ENCODE measurements at places on chromosomes 11 and 22.

DNA sequence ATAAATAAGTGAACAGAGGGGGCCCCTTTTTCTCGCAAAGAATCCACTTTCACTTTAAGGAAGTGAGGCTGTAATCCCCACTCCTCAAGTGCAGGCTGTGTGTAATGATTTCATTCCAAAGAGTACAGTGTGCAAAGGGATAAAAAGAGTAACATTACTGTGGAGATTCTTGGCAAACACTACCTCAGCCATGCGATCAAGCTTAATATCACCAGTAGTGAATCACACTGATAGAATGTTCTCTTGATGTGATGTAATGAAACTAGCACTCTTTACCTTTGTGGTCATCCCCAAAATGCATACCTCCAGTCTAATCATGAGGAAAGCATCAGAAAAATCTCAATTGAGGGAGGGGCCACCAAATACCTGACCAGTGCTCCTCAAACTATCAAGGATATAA, 246.1 kb upstream of the CHORDC1 start:
- DNase-seq, result peak; percentile 39

GRCh38 chr11:57913715-57914704, 109.7 kb upstream of the OR9Q1 start:
- DNase-seq, result no peak

GRCh38 chr11:84430661-84431060, 1144.5 kb upstream of the CCDC90B start:
- DNase-seq, result no peak

- no peak for DNase-seq
Observed at GRCh38 chr11:217704-218103, 10.2 kb downstream of the RIC8A start.

DNA sequence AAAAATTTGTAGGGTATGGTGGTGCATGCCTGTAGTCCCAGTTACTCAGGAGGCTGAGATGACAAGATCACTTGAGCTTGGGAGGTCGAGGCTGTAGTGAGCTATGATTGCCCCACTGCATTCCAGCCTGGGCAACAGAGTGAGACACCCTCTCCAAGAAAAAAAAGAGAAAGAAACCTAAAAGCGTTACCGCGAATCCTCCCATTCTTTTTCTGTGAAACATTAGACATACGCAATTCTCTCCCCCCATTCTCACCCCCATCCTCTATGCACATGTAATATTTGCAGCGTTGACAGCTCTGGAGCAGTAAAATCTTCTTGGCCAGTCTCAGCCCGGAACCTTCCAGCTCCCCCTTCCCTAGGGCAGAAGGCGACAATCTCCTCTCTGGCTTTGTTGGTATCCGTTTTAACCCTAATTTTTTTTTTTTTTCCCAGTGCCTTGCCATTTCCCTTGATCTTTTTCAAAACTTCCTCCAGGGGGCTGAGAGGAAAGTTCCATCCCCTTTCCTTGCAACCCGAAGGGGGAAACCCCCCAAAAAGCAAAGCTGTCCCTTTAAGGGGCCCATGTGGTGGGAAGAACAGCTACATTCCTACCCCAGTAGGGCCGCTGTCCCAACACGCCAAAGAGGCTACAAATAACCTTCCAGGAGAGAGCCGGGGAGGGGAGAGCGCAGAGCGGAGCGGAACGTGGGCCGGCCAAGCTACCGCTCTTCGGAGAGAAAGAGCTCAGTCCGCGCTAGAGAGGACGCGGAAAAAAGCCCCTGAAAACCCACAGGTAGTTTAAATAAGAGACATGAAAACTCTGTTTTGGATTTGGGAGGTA, 1.9 kb downstream of the LRP4 start:
- peak; percentile 65 for DNase-seq

GRCh38 chr11:114353443-114353842, 46.9 kb downstream of the C11orf71 start:
- no peak for DNase-seq

DNA sequence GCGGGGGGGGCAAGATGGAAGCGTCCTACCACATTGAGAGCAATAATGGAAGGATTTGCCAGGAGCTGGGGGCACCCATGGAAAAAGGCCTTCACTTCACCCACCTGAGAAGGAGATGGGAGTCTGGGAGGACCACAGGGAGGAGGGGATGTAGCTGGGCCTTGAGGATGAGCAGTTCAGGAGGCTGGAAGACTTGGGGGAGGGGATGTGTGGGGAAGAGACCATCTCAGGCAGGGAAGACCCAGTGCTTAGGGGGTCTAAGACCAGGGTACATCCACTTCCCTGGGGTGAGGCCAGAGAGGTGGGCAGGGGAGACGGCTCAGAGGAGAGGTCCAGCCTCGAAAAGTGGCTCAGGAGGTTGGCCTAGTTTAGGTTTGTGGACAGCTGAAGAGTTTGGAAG, 71.3 kb upstream of the TCF20 start:
- DNase-seq, result no peak

DNA sequence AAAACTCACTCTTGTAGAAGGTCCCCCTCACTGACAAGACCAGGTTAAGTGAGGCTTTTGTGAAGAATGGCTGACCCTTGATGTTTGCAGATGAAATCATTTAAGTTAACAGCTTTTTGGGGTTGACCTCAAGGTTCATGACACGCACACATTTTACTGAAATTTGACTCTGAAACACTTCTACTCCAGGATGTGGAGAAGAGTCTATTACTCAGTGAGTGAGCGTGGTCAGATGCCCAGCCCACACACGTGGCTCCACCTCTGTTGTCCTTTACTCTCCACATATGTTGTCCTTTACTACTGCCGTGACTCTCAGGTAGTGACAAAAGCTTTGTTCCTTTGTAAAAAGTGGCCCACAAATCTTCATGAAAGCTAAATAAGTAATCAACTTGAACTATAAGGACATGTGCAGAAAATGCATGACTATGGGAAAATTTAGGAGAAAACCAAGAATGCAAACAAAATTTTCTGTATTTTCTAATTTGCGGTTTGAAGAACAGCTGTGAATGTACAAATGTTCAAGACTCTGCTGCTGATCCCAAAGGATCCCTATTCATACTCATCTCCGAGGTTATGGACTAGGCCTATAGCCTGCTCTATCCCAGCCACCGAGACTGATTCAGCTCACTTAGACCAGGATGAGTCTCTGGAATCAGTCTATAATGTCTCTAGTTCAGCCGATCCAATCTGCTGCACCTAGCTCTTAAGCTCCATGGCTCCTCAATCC, 22.4 kb downstream of the XRRA1 start:
- peak; percentile 30 for DNase-seq

- DNase-seq, result no peak
Observed at GRCh38 chr22:48574776-48575617, 1252.7 kb downstream of the BRD1 start.

- DNase-seq, result no peak
Observed at GRCh38 chr11:102552447-102553194, 22.1 kb upstream of the MMP7 start.

DNA sequence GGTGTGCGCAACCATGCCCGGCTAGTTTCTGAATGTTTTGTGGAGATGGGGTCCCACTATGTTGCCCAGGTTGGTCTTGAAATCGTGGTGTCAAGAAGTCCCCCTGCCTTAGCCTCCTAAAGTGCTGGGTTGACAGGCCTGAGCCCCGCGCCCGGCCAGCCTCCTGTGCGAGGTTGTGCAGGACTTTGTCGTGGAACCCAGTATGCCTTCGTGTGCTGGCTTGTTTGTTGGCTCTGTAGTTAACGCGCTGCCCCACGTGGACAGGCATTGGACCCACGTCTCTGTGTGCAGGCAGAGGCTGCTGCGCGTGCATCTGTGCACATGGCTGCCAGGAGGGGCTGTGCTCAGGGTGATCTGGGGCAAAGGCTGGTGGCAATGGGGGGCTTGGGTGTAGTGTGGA, 33.9 kb upstream of the ZNF195 start:
- DNase-seq, result no peak

- no peak for DNase-seq
Observed at GRCh38 chr22:36116127-36116526, 44.4 kb downstream of the APOL3 start.

GRCh38 chr11:117478926-117479325, 151.3 kb downstream of the CEP164 start:
- DNase-seq, result no peak

DNA sequence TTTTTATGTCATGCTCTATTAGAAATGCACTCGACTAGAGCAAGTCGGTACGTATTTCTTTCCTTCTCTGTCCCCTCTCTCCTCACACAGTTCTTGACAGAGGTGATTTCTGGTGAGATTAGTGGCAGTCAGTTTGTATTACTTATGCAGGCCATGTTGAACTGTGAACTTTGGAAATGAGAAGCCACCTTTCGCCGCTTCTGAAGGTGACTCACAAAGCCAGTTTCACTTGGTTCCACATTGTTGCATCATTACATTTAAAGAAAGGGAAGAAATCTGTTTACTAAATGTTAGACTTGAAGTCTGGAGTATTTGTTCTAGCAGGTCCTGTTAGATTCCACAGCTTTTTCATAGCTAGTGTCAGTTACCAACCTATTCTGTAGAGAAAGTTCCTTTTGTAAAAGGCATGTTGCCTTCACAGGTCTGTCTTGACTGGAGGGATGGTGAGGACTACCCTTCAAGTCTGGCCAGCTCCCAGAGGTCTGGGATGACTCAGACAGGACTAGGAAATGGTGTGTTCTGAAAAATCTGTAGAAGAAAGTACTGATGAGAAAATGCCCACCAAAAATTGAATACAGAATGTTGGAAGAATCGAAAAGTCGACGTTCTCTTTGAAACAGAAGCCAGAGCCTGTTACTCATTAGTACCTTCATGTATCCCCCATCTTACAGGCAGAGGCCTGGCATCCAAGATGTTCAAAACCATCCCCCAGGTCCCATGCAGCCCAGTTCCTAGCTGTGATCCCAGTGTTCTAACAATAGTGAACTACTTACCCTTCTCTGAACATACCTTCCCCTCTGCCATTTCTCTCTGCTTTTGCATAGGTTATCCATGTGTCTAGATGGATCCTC, 181.4 kb downstream of the DBX1 start:
- peak; percentile 91 for DNase-seq

GRCh38 chr11:44775985-44776446, 49.3 kb downstream of the TSPAN18 start:
- no peak for DNase-seq

DNA sequence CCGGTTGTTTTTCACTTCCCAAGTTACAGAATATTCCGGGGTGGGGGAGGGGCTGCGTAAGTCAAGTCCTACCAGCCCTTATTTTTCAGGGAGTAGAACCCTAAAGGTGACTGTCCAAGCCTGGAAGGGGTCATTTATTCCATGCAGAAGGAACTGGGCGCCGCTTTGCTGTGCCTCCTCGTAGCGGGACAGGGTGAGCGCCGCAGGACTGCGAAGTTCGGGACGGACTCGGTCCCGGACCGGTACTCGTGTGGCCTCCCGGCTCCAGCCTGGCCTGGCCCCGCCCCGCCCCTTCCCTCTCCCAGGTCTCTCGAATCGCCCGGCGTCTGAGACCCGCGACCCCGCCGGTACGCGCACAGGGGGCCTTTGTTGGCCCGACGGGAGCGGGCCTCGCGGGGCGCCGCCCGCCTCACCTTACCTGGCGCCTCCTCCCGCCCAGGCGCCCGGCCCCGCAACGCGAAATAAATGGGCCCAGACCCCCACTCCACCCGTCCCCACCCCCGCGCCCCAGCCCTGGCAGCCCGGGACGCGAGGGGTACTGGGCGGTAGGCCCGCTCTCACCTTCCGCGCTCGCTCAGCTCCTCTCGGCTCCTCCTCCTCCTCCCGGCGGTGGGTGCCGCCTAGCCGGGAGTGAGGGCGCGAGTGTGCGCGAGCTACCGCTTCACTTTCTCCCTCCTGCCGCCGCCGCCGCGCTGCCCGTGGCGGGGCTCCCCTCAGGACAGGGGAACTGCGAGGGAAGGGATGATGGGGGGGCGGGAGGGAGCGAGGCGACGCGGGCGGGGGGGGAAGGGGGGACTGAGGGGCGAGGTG, 698 bp downstream of the PAK1 start:
- DNase-seq, result peak; percentile 27

DNA sequence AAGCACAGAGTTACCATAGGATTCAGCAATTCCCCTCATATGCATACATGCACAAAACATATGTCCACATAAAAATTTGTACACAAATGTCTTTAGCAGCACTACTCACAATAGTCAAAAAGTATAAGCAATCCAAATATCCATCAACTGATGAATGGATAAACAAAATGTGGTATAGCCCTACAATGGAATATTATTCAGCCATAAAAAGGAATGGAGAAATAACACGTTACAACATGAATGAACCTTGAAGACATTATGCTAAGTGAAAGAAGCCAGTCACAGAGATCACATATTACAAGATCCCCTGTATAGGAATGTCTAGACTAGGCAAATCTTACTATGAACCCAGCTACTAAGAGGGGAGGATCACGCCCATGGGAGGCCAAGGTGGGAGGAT, 7.2 kb downstream of the PRR14L start:
- no peak for DNase-seq

- peak; percentile 92 for DNase-seq
Observed at GRCh38 chr11:102599642-102600261, 25.4 kb downstream of the MMP20 start.

DNA sequence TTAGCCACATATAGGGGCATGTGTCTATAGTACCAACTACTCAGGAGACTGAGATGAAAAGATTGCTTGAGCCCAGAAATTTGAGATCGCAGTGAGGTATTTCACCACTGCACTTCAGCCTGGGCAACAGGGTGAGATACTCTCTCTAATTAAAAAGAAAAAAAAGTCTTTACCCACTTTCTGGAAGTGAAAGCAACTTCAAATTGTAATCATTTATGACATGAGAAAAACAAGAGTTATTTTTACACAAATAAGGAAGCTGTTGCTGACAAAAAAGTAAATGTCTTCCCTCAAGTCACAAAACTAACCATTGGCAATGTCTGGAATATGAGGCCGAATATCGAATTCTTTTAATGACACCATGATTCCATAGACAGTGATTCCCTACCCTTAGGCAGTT, 71.4 kb downstream of the GLYATL1 start:
- DNase-seq, result no peak

DNA sequence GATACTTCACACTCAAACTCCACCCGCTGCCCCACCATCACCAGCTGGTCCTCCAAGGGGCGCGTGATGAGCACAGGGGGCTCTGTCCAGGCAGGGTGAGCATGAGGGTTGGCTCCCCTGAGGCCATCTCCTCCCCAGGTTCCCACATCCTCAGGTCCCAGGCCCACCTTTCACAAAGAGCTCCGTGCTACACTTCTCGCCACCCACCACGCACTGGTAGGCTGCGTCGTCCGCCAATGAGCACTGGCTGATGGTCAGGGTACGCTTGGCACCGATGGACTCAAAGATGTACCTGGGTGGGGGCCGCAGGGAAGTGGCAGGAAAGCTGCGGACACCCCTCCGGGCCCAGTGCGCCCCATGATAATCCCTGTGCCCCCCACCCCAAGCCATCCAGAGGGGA, 9.6 kb downstream of the MYBPC3 start:
- no peak for DNase-seq

Data from MCF 10A (cell line).